ENCODE measurements at places on chromosomes 5 and 9.

DNA sequence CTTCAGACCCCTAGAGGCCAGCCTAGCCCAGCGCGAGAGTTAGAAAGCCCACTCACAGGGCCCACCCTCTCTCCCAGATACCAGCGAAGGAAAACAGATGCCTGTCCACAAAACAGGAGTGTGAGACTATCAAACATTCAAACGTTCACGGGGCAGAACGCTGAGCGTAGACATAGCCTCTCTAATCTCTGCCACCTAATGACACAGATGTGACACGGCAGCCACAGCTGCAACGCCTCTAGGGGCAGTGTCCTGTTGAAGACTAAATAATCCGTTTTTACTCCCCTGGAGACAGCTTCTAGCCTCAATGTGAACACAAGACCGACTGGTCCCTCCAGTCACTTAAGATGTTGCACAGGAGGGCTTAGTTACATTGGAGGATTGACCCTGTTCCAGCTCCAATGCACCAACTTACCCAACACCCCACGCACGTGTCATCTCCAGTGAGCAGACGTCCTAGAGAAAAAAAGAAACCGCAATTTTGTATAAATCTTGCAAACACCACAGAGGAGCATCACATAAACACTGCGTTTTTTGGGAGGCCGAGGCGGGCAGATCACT, 14.3 kb downstream of the DIPK1B start:
- peak; percentile 59 for DNase-seq

DNA sequence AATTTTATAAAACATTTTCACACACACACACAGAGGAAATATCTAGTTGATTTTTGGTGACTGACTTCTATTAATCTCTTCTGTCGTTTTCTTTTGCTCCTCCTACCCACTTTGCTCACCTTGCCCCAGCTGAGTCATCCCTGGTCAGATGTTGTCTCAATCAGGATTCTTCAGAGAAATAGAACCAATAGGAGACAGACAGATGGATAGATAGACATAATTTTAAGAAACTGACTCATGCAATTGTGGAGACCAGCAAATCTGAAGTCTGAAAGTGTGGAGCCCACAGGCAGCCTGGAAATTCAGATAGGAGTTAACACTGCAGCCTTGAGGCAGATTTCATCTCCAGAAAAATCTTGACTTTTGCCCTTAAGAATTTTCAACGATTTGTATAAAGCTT, 37.0 kb upstream of the PIK3R1 start:
- DNase-seq, result no peak

DNA sequence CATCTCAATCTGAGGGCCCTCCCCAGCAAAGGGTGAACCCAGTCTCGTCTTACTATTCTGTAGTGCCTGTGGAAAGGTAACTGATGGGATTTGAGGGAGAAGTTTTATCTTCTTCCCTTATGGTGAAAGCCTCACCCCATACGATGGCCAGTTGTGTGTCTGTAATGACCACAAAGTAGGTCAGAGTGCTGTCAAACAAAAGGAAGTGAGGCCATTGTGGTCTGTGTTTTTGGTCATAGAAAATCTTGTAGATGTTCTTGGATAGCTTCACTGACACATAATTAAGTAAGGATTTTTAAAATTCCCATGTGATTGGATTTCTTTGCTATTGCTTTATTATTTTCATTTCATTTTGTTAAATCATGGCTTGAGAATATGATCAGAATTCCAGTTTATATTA, 505.1 kb upstream of the KLF4 start:
- DNase-seq, result no peak

DNA sequence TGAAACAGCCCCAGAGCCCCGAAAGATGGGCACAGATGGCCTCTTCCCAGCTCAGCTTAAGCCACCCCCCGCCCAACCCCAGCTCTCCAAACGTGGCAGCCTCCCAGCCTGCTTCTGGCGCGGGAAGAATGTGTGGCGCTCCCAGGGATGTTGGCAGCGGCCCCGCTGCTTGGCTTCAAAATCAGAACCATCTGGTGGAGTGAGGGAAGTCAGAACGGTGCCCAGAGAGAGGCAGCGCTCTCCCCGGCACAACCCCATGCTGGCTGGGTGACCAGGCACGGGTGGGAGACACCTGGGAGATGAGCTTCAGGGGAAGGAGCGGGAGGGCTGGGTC, 72.7 kb upstream of the ORM1 start:
- no peak for DNase-seq

GRCh38 chr9:107707915-107708441, 218.4 kb upstream of the KLF4 start:
- no peak for DNase-seq

GRCh38 chr9:94867842-94868312, 141.4 kb downstream of the AOPEP start:
- no peak for DNase-seq

DNA sequence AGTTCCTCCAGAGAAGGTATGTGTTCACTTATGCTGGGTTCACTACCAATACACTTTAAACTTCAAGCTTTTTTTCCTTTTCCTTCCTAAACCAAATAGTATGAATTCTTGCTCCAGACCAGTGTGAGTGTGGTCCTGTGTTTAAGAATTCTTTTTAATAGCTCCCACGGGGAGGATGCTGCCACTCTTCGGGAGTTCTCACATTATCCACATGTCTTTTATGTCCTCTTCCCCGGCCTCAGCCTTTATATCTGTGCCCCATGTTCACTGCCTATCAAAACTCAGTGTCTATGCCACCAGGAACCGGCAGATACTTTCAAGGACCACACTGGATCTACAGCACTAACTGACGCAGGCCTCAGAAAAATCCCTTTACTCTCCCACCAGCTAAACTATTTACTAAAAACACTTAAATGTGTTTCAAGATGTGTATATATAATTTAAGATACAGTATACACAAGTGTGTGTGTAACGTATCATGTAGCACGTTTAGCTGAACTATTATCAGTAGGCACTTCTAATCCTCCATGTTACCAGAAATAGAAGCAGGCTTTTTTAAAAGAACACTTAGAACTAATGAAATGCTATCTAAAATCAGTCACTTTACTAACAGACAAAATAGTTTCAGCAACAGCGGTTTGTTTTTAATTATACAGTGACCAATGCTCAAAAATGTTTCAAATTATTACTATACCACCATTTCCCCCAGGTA, 88.0 kb downstream of the PLPP1 start:
- DNase-seq, result no peak

All from stimulated activated naive CD8-positive, alpha-beta T cell treated with anti-CD3 and anti-CD28 coated beads, Interleukin-15, amount 100 ng/mL, for 72 hours (primary cell).